ENCODE measurements at places on chromosomes 16 and 17.

DNA sequence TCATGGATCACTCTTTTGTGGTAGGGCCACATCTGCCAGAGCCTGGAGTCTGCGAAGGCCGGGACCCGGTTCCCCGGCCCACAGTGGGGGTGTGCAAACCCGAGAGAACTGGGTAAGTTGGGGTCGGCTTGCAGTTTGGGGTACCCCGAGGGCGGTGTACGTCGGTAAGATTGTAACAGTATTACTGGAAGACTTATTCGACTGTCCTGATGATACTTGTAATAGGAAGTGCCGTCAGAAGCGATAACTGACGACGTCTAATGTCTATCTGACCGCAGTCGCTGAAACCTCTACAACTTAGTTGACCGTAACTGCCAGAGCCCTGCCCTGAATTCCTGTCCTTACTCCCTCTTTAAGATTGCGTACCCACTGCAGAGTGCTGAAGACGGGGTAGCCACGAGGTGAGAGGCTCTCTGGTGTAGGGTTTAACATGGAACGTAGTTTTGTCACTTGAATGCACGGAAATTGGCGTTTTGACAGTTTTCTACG is 24.0 kb downstream of the TRPV2 start:
- peak; percentile 41 for DNase-seq

DNA sequence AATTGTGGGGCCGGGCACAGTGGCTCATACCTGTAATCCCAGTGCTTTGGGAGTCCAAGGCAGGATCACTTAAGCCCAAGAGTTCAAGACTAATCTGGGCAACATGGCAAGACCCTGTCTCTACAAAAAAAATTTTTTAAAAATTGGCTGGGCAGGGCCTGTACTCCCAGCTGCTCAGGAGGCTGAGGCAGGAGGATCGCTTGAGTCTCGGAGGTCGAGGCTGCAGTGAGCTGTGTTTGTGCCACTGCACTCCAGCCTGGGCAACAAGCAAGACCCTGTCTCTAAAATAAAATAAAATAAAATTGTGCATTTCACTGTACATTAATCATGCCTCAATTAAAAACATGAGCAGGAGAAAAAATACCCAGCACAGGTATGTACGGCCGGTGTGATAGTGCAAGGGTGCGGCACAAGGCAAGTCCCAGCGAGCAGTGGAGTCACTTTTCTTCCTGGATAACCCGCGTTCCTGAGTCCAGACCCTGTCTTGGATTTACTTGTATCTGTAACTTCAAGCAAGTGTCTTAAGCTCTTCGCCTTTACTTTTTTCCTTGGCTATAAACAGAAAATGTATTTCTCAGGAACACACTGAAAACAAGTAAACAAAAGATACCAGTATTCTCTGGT is 11.4 kb downstream of the ZDHHC7 start:
- DNase-seq = no peak

DNA sequence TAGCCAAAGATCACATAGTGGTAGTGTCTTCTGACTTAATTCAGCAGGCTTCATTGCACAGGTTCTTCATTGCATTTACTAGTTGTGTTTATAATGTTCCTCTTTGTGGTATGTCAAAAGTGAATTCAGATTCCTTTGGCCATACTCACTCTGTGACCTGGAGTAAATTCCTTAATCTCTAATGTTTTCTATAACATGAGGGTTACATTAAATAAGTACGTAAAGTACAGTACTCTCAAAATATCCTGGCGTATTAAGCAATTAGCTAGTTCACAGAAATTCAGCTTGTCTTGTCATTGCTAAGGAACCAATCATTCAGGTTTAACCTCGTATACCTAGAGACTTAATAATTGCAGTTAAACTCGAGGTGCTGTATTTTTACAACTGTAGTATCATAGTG is 4.2 kb downstream of the RPS6KB1 start:
- DNase-seq = no peak

DNA sequence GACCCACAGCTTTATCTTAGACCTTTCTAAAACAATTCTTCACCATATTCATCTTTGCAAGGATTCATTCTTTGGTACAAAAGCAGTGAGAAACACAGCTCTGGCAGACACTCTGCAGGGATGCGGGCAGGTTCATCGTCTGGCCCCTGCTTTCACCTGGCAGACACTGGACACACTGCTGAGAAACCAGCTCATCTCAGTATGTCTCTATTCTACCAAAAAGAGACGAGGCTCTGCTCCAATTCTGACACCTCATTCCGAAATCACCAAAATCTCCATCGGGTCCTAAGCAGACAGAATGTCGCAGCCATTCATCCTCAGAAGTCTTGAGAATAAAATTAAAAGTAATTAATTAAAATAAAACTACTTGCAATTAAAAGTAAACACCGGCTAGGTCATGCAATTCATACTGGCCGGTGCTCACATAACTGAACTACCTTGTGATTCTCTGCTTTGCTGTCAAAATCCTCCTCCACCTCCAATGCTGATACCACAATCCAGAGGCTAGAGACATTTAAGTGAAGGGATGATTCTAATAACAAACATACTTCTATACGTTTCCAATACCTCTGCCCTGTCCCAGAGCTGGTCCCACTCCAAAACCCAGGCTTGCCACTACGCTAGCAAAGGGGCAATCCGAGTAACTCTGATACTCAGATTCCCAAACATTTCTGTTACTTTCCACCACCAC is 1.3 kb downstream of the RNF157 start:
- DNase-seq = no peak

GRCh38 chr16:53123747-53124146 is 69.0 kb downstream of the CHD9 start:
- DNase-seq = no peak

DNA sequence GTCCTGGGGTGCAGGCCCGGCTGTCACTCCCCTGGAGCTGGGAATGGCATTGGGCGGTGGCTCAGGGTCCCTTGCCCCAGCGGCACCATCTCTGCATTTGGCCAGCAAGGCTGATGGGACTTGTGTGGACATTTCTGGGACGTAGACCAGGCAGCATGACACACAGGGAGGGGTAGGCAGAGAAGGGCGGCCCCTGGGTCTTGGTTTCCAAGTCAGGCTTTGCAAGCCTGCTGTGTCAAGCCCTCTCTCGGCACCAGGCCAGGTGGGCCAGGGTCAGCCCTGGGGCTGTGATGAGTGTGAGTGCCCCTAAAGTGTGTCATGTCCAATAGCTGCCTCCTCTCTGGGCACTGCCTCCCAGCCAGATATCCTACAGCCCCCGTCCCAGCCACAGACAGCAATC is 335.2 kb downstream of the SEC14L1 start:
- DNase-seq = no peak

DNA sequence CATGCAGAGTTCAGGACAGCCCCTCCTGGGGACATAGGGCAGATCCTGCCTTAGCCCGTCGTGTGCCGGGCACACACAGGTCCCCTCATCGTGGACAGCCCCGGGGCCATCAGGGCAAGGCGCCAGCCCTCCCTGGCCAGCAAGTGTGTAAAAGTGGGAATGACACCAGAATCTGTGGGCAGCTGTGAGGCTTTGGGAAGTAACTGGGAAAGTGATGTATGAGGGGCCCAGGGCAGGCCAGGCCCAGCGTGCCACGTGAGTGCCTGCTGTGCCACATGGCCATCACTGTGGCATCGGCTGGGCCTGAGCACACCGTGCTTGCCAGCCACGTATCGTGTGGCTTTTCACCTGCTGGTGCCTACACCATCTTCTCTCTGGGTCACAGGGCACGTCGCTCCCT is 26.6 kb downstream of the ACSF3 start:
- DNase-seq = no peak

DNA sequence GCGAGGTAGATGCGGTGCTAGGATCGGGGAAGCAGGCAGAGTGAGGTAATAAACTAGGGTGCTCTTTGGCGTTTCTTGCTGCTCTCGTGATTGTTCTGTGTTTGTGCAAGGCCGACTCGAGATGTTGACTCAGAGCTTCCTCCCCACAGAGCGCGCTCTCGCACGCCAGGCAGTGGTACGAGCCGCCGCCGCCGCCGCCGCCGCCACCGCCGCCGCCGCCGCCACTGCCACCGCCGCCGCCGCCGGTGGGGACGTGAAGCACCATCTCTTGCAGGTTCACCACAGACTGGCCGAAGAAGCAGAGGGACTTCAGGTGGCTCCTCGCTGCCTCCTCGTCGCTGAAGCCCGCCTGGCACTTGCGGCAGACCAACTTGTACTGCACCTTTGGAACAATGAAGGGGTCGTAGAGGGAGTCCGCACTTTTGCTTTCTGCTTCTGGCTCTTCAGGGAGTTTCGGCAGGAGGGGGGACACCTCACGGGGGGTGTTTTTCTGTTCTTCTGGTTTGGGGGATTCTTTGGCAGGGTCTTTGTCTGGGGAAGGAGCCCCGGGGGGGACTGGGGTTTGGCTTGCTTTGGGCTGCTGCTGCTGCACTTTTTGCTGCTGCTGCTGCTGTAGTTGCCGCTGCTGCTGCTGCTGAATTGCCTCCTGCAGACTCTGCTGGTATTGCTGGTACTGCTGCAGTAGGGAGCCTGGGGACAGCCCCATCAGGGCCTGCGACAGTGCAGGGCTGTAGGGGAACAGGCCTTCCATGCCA is 260.2 kb downstream of the ZFHX3 start:
- peak; percentile 94 for DNase-seq

- DNase-seq = peak; percentile 22
Observed at GRCh38 chr17:81018044-81018802, 16.7 kb upstream of the BAIAP2 start.

DNA sequence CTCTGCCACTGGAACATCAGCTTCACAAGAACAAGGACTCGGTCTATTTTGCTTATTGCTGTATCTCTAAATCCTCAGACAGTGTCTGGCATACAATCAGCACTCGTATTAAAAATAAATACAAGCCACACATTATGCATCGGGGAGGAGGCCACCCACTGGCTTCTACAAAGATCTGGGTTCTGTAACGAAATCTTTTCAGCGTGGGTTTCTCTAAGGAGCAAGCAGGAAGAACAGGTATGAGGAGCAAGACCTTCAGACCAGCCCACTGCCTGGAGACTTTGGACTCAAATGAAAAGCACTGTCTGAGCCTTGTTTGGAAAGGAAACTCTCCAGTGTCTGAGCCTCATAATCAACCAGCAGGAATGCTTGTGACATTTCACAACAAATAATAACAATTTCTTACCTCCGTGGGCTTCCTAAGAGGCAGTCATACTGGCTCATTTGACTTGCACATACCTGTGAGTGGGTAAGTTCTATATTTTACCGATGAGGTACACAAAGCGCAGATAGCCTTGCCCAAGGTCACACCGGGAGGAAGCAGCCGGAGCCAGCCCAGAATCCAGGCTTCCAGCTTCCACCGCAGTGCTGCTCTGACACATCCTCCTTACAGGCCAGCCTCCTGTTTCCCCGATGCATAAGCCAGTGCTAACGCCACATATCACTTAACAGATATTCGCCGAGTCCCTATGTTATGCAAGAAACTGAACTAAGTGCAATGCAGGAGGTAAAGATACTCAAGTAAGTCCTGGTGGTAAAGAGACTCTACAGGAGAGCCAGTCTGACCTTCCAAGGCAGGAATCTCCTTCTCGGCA is 118.6 kb upstream of the TNRC6C start:
- no peak for DNase-seq

- DNase-seq = no peak
Observed at GRCh38 chr17:77786740-77787505, 171.6 kb upstream of the TNRC6C start.

GRCh38 chr17:44807817-44808155 is 22.3 kb downstream of the GJC1 start:
- no peak for DNase-seq

DNA sequence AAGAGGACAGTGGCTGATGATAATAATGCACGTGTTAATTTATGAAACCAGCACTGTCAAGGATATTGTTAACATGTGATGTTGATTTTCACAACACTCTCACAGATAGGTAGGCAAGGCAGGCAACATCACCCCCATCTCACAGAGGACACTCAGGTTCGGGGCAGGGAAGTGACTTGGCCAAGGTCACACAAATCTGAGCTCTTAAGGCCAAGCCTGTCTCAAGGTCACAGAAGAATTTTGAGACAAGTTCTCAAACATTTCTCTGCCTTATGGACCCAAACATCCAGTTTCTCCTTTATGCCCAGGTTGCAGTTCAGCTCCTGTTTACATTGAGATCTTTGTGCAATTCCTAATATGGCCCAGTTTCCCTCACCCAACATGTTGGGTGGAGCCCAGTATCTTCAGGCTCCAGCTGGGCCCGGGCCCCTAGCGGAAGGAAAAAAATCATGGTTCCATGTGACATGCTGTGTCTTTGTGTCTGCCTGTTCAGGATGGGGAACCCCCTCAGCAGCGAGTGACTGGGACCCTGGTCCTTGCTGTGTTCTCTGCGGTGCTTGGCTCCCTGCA is 1.3 kb downstream of the SLC2A4 start:
- DNase-seq = peak; percentile 36

- peak; percentile 20 for DNase-seq
Observed at GRCh38 chr17:33520426-33521330, 227.6 kb upstream of the ASIC2 start.

- no peak for DNase-seq
Observed at GRCh38 chr17:57034807-57035754, 50.0 kb upstream of the AKAP1 start.
